ENCODE measurements at places on chromosomes 13 and 19.

DNA sequence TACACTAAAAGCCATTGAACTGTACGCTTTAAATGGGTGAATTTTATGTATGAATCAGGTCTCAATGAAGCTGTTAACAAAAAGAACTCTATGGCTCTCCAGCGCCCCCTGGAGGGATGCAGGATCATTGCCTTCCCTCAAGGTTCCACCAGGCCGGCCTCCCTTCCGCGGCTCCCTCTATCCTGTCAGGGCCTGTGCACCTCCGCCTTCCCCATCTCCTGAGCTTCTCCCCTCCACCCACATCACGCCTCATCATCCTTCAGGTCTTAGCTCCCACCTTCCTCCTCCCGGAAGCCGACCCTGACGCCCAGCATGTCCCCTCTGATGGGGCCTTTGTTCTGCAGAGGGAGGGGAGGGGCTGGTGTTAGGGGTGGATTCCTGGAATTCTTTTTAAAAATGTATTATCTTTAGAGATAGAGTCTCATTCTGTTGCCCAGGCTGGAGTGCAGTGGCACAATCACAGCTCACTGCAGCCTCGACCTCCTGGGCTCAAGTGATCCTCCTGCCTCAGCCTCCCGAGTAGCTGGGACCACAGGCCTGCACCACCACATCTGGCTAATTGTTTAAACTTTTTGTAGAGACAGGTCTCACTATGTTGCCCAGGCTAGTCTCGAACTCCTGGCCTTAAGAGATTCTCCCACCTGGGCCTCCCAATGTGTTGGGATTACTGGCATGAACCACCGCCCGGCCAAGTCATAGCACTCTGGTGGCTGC is 27.7 kb downstream of the MEIS3 start:
- DNase-seq: peak; percentile 67

DNA sequence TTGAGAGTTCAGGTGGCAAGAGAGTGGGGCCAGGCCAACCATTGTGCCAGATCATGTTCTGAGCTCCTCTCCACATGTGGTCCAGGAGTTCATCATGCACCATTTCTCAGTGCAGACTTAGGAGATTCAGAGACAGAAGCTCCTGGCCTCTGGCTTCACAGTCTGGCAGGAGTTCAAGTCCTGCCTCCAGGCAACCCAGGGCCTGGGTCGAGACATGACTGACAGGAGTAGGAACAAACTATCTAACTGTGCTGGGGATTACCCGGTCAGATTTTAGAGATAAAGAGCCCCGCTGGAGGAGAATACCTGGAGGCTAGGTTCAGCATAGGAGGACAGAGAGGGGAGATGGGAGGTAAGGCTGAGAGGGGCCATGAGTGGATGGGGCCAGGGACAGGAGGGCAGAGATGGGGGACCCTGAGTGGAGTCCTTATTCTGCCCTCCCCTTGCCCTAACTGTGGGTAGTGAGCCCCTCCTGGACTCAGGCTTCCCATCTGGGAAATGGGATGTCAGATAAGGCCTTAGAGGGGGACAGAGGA is 906 bp upstream of the CYP4F11 start:
- no peak for DNase-seq

DNA sequence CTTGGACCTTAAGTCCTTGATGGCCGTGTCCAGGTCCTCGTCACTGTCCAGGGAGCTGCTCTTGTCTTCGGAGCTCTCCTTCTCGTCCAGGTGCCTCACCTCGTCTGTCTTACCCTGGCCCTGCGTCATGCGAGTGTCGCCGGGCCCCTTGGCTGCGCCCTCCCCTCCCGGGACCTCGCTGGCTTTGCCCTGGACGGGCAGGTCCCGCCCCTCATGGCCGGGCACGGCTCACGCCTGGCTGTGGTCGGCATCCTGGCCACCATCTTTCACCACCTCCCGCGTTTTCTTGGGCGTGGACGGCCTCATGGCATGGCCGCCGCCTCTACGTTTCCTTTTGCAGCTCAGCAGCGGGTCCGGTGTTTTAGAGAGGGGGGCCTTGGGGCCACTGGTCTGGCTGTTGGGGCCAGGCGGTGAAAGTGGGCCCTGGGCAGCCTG is 14.8 kb downstream of the RB1 start:
- no peak for DNase-seq

DNA sequence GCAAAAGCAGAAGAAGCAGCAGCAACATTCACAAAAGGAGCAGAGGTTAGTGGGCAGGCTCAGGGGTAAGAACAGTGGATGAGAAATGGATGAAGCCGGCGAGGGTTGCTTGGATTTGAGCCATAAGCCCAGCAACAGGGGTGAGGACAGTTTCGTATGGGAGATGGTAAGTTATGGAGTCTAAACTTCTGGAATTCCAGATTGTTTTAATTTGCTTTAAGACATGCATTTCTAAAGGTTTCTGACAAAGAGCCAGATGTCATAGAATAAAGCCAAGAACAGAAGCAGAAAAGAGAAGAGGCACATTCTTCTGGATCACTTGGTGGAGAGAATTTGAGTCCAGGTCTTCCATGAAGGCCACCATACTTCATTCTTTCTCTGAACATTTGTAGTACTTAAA is 76.6 kb downstream of the TNFSF11 start:
- no peak for DNase-seq

DNA sequence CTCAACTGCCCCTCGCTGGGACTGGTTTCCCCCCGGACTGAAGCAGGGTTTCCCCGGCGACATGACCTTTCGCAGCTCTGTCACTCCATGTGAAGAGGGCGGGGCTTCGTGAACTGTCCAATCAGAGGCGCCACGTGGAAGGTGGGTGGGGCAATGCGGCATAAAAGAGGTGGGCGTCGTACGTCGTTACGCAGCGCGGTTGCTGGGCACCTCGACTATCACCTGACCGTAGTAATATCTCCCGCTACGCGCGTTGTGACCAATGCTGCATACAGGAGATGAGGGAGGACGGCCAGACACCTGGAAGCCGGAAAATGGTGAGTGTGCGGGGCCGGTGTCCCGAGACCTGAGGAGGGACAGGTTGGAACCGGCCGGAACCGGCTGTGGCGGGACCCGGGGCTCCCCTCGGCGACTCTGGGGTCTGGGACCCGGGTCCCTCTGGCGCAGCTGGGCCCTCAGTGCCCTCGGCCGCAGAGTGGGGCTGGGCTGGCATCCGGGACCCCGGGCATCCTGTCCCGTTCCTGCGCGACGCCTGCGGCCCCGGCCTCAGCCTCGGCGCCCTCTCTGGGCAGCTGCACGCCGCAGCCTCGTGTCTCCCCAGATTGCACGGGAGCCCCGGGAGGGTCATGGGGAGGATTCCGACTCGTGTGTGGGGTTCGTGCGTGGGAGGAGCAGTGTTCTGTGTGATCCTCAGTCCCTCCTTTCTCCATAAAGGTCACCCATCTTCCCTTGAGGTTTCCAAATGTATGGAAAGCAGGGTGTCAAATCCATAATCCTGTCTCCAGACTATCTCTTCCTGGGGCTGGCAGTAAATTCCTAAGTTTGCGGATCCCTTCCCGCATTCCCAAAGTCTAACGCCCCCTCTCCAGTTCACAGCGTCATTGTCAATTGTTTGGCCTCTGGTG is 32.2 kb downstream of the ZNF136 start:
- no peak for DNase-seq

GRCh38 chr19:11377237-11377636 is 2.8 kb downstream of the SWSAP1 start:
- no peak for DNase-seq

DNA sequence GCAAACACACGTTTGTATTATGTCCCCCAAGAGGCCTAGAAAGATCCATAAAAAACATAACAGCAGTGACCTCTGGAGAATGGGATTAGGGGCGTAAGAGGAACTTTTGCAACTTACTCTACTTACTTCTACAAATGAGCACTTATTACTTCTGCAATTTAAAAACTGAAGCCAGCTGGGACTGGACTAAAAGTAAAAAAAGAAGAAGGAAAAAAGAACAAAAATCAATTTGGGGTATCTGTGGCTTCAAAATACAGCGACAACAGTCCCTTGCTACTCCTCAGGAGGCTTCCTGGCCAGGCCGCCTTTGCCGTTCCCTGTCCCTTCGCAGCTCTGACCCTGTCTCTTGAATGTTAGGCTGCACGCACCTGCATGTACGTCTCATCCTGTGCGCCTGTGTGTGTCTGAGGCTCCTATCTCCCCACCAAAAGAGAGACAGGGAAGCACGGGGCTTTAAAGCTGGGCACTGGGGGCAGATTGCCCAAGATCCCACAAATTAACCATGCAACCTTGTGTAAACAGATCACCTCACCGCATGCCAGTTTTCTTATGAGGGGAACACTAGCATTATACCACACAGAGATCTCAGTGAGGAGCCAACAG is 12.1 kb upstream of the FKRP start:
- DNase-seq: no peak

DNA sequence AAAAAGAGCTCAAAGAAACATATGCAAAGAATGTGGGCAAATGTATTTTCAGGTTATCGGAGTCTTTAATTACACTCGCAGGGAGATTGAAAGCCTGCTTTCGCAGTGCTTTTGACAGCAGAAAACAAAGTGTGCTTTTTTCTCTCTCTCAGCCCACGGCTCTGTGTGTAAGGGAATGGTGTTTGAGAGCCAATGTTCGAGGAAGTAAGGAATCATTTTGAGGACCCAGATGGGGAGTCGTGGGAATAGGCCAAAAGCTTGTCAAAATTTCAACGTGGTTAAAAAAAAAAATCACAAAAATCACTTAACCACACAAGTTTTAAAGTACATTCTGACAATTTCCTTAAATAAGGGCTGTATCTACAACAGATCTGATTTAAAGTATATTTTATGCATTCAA is 197.1 kb upstream of the IRS2 start:
- DNase-seq: no peak

DNA sequence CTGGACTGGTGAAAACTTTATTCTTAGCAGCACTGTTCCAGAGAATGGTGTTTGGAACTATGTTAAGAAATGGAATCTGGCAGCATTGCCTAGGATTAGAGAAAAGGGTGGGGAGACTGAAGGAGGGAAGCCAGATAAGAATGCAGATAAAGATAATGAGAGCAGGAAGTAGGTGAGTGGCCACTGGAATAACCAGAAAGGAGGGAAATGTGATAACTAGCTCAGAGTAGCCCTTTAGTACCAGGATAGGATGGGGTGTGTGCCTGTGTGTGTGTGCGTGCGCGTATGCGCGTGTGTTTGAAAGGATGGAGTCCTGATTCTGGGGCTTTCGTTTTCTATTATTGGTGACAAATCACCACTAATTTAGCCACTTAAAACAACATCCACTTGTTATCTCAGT is 33.4 kb upstream of the FRY start:
- DNase-seq: no peak

DNA sequence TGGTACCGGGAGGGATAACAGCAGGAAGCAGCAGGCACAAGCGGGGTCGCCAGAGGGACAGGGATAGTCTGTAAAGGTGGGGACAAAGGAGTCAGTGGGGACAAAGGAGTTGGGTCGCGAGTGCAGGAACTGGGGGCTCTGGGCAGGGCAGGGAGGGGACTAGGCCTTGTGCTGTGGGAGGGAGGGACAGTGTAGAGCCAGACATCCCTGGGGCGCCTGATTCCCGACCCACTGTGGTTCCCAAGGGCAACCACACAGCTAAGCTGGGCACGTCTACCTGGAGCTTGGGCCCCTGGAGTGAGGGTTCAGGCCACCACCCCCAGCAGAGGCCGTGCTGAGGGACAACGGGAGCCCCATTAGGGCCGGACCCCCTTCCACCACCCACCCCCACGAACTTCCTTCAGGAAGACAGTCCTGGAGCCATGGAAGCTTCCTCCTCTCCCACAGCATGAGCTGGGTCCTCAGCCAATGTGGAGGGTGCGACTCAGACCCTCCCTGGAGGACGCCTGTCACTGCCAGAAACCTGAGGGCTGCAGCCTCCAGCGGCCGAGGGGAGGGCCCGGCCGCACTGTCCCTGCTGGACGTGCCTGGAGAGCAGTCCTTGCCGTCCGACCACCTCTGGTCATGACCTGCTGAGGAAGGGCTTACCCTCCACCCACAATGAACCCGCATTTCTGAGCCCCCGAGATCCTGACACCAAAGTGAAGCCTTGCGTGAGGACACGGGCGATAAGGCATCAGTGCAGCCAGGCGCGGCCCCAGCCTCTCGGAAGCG is 77.9 kb downstream of the SPACA7 start:
- no peak for DNase-seq

GRCh38 chr13:27065582-27065981 is 106.0 kb downstream of the USP12 start:
- DNase-seq: no peak

GRCh38 chr13:35718084-35718483 is 241.6 kb upstream of the MAB21L1 start:
- no peak for DNase-seq

DNA sequence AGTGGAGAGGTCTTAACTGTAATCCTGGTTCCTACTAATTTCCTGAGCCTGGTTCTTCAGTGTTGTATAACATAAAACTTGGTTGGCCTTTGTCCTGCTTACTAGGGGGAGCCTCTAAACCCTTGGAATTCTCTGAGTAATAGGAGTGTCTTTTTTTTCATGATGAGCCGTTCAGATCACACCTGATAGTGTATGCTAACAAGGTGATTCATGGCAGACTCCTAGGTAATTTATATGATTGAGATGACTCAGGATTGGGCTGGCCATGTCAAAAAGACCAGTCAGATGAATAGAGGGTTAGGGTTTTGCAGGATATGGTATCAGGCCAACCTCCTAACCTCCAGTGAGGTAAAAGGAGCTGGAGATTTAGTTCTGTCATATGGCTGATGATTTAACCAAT is 135.8 kb upstream of the KLF12 start:
- DNase-seq: no peak

DNA sequence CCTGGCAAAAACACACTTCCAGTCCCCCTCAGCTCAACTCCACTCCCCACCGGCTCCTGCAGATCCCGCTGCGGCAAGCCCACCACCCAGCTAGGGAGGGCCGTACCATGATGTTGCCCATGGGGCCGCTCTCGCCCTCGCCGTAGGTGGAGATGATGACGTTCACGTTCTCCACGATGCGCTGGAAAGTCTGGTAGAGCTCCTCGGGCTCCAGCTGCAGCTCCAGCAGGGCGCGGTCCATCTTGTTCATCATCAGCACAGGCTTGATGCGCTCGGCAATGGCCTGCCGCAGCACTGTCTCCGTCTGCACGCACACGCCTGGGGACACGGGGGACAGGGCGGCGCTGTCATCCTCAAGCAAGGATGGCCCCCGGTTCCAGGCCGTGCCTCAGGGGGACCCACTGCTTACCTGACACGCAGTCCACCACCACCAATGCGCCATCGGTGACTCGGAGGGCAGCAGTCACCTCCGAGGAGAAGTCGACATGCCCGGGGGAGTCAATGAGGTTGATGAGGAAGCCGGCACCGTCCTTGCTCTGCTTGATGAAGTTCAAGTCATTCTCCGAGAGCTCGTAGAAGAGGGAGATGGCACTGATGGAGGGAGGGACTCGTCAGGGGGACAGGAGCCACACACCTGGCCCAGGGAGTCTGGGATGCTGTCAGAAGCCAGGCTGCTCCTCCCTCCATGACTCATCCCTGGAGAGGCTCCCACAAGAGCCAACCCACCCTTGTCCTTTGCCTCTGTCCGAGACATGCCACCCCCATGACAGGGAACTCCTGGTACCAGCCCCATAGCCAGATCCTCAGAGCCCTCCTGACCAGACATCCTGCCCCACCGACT is 2.3 kb downstream of the EEF2 start:
- no peak for DNase-seq

GRCh38 chr13:35979361-35979951 is 151.7 kb downstream of the DCLK1 start:
- no peak for DNase-seq
